Stimulated activated CD4-positive, alpha-beta T cell treated with anti-CD3 and anti-CD28 coated beads, TNF-alpha, amount 100 ng/mL, for 24 hours (primary cell): ENCODE measurements at places on chromosomes 1 and 21.

GRCh38 chr1:176416777-176417176, 46.2 kb upstream of the PAPPA2 start:
- no peak for DNase-seq

DNA sequence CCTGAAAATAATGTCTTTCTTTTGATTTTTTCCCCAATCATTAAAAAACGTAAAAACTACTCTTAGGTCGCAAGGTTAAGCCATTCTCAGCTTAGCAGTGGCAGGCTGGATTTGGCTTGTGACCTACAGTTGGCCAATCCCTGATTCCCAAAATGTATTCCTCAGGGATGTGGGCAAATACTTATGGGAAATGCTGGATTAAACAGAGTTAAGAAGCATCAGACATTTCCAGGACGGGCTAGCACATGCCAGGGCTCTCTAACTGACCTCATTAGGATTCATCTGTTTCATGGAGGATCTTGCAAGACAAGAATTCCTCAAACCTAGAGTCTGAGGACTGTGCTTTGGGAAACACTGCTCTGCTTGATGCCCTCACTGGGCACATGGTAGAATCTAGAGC, 982 bp upstream of the IL24 start:
- DNase-seq: no peak

- DNase-seq: no peak
These were observed at the start of gene BCAR3 for GRCh38 chr1:93681101-93681988. BCAR3 (minus strand) TSS chr1:93681837; CDS start chr1:93674930, 6,907 bp downstream.

GRCh38 chr1:109847251-109847650, 63.4 kb upstream of the CSF1 start:
- no peak for DNase-seq

DNA sequence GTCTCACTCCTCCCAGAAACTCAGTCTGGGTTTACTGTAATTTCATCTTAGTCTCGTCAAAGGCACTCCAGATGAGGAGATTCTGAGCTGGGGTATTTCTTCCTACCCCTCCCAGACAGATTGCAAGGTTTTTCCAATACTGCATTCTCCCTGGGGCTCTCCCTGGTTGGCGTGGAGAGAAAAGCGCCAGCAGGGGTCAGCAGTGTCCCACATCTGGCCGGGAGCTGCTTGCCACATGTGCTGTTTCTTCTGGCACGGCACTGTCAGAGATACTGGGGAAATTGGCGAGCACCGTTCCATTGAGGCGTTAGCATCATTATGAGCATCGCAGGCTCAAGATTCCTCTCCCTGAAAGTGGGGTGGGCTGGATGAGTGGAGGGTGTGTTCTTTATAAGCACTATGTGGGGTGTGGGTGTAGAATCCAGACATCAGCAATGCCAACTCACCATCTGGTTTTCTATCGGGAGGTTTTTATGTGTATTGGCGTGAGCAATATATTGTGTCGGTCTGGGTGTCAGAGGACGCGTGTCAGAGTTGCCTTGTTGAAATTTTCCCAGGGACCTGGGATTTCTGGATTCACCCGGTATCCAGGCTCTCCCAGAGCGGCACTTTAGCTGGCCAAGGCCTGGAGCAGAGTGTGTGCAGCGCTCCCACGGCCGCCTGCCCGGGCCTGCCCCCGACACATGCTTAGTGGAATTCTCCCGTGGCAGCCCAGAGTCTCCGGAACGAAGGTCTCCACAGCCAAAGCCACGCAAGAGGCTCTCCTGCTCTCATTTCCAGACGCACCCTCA, 8.0 kb upstream of the NAV1 start:
- DNase-seq: peak; percentile 57

DNA sequence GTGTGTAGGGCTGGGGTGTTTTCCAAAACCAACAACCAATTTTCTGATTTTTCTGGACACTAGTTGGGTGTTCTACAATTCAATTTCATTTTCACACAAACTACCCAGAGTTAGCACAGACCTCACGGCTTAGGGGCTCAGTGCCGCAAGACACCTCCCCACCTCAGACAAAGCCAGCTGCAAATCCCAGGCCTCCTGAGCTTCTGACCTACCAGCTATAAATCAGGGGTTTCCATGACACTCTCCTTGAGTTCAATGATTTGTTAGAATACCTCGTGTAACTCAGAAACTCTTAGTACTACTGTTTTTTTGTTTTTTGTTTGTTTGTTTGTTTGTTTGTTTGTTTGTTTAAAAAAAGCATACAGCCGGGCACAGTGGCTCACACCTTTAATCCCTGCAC, 28.7 kb upstream of the FAM89A start:
- no peak for DNase-seq

- DNase-seq: no peak
These were observed 35.3 kb downstream of the RGS8 start for GRCh38 chr1:182649041-182649440.

DNA sequence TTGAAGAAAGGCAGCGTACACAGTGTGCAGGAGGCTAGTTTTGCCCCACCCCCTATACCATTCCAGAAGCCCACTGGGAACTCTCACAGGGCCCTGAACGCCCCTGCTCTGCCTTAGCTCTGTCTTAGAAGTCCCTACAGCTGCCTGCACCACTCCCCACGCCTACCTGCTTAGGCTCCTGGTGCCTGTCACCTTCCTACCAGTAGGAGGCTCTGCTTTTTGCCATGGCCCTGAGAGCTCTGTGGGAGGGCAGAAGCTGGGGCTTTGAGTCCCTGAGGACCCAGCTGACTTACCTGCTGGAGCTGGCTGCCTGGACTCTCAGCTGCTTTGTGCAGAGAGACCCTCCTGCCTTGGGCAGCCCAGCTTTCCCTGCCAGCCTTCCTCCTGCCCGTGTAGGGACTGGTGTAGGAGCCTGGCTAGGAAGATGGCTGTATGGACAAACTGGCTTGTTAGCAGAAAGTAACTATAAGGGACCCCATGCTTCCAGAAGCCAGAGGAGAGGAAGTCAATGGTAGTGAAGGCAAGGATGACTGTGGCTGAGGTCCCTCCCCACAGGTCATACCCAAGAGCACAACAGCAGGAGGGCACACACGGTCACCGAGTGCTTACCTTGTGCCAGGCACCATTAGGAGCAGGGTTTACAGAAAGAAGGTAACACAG, 9.8 kb upstream of the CELSR2 start:
- no peak for DNase-seq

- no peak for DNase-seq
These were observed 137.6 kb downstream of the PTGER3 start for GRCh38 chr1:70910013-70910412.

DNA sequence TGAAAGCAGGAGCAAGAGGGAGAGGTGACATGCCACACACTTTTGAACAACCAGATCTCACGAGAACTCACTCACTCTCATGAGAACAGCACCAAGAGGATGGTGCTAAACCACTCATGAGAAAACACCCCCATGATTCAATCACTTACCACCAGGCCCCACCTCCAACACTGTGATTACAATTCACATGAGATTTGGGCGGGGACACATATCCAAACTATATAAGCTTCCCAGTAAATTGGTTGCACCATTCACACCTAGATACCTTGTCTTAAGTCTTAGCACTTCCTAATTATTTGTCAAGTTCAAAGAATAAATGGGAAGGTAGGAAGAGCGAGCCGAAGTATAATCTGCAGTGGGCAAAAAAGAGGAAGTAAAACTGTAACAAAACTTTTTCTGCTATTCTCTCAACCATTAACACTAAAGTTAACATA, 34.3 kb downstream of the AMY1C start:
- no peak for DNase-seq

DNA sequence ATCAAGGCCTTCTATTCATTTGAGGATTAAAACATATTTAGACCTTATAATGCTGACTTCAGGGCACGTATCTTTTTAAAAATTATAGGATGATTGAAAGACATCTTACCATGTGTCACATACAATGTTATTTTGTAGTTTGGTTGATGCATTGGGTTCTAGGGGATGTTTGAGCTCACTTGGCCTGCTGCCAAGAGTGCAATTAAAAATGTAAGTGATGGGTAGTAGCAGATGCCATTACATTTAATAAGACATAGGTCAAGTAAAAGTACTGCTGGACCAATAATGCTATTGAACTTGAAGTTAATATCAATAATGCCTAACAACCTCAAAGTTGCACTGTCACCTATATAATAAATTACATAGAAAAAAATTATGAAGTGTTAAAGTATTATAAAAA, 616.5 kb upstream of the RGS18 start:
- DNase-seq: no peak

GRCh38 chr1:59176471-59176870, 120.4 kb upstream of the FGGY start:
- no peak for DNase-seq

DNA sequence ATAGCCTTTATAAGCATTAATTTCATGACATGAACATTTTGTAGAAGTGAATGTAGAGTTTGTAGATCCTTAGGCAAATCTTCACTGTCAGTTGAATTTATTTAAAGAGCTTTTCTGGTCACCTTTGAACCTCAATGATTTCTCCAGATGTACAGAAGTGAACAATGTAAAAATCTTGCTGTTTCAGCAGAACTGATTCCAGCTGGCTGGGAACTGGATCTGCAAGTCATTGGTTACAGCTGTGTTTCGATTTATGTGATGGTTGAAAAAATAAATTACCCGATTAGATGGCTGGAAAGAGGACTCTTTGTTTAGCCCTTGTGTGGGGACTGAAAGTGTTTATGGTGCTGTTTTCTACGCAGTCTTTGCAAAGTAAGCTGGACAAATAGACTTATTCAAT, 849.8 kb downstream of the USP25 start:
- no peak for DNase-seq

DNA sequence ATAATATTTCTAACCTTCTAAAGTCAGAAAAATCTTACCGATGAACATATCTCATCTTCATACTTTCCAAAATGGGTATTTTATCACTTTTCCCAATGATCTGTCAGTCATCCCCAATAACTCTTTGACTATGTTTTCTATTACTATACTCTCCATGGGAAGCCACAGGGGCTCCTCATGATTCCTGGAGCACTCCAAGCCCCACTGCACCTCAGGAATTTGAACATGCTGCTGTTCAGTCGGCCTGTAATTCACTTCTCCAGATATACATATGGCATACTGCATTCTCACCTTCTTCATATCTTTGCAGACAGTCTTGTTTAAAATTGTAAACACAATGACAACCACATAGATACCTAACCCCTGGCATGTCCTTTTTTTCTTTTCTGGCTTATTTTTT, 333.0 kb downstream of the BRINP3 start:
- no peak for DNase-seq

- DNase-seq: no peak
These were observed 25.4 kb upstream of the KIAA0040 start for GRCh38 chr1:175217721-175218531.

GRCh38 chr1:58508629-58509028, 37.9 kb downstream of the OMA1 start:
- DNase-seq: no peak

DNA sequence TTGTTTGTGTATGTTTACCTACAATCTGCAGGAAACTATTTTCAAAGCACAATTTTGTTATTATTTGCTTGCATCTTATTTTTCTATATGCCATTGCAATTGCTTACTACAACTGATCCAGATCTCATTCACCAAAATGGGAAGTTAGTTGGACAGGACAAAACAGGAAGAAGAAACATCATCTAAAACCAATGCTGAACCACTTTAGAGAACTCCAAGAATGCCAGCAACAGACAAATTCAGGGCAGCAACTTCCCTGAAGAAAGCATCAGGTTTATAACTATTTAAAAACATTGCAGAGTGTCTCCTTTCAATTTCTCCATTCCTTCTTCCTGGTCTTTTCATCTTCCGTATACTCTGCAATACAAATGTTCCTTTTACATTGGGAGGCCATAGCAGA, 82.4 kb upstream of the SMYD2 start:
- DNase-seq: no peak

DNA sequence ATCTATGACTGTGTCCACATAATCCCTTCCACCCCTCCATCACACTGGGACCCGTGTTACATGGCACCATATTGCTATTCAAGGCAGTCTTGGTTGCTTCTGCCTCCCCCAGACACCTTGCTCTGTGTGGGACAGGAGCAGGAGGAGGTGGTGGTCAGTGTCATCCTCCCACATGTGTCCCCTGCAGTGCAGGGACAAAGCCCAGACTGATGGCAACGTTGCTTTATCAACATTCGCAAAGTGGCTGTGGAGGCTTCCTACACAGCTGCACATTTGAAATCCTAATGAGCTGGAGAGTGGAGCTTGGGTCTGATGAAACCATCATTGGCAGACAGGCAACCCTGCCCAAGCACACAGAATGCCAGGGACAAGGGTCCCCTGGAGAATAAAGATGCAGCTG, 26.2 kb downstream of the TRIM67 start:
- no peak for DNase-seq

DNA sequence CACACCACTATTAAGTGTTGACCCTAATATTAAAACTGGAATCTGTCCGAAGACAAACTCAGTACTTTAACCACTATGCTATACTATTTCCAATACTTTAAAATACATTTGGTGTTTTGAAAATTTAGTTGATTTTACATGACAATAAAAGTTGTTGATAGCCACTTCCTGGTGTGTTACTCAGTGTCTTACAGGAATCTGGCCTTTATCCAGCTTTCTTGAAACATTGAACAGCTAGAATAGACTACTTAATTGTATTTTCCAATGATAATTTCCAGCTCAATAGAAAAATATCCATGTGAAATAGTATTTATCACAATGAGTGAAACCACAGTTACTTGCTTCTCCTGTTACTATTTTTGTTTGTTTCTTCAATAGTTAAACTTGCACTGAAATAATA, 369.6 kb upstream of the ADGRL4 start:
- DNase-seq: no peak

- DNase-seq: no peak
These were observed 3.1 kb downstream of the BCAN start for GRCh38 chr1:156645056-156645455.
